ENCODE measurements at places on chromosomes 11 and 22.

DNA sequence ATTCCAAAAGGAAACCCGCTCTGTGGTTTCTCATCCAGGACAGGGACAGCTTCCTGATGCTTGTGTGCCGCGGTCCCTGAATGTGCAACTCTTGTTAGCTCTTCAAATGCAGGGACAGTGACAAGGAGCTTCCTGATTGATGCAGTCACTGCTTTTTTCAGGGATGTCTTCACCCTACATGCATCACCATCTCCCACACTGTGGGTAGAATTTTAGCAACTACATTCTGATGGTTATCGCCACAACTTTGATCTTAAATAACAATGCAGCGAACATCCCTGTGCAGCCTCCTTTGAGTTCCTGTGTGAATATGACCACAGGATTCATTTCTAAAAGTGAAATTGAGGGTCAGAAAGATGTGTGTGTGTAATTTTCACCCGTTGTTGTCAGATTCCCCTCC lies 115.0 kb downstream of the GGTLC2 start:
- no peaks in the 10 kb centered on the region for H3K36me3 ChIP-seq
- H3K4me3 ChIP-seq: no peak overlapping the region
- H3K4me1 ChIP-seq: no peaks in the 10 kb centered on the region
- no peak overlapping the region for H3K27ac ChIP-seq

DNA sequence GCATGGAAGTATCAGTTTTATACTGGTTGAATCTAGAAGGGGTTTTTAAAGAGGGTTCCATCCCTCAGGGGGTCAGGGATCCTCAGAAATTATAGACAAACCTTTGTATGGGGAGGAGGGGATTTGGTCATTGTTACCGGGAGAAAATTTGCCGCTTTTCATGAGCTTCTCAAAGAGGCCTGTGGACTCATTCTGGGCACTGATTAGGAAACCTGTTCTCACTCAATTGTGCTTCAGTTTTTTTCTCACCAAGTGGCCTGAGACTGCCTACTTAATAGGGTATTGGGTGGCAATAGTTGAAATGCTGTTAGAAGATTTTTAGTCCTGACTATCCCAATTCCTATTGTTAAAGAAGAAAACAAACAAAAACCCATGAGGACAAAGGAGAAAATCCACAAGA lies 14.0 kb downstream of the MPEG1 start:
- H3K27me3 ChIP-seq: no peaks in the 10 kb centered on the region
- peaks cover 6% of the 10 kb centered on the region for H3K36me3 ChIP-seq
- no peak overlapping the region for H3K4me3 ChIP-seq
- no peak overlapping the region for H3K27ac ChIP-seq
- peaks cover 40% of the 10 kb centered on the region for H3K4me1 ChIP-seq

DNA sequence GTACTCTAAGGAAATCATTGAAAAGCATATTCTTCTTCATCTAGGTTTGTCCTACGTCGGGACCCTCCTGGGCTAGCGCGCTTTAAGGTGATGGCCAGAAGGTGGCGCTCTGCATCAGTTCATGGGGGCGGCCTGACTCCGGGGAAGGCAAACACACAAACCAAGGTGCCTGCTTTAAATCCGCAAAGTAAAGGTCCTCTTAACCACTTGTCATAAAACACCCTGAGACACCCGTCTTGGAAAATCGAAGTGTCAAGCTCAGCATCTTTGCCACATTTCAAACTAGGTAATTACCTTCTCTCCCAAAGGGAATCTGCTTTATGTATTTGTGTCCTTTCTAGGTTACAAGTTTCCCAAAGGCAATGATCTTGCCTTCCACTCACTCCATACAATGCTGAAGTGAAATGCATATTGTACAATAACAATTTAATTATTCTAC lies 33.9 kb downstream of the LMO2 start:
- H3K4me1 ChIP-seq: no peaks in the 10 kb centered on the region
- DNase-seq: peak; percentile 20
- no peaks in the 10 kb centered on the region for H3K36me3 ChIP-seq
- no peak overlapping the region for H3K27ac ChIP-seq
- peaks cover 51% of the 10 kb centered on the region for H3K27me3 ChIP-seq

DNA sequence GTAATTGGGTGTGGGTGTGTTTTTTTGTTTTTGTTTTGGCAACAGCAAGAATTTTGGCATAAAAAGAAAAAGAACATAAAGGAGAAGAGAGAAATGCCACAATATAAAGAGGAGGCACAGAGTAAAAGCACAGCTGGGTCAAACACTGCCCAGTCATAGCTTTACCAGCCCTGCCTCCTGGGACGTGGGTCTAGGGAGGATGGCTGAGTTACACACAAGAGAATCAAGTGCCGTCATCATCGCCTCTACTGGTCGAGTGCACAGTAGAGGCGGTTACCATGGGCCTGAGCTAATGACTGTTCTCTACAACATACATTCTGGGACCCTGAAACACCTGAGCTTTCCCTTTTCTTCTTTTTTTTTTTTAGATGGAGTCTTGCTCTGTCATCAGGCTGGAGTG lies 87.6 kb upstream of the BID start:
- H3K4me3 ChIP-seq: no peak overlapping the region
- no peak for DNase-seq
- no peaks in the 10 kb centered on the region for H3K4me1 ChIP-seq
- peaks cover 5% of the 10 kb centered on the region for H3K36me3 ChIP-seq

DNA sequence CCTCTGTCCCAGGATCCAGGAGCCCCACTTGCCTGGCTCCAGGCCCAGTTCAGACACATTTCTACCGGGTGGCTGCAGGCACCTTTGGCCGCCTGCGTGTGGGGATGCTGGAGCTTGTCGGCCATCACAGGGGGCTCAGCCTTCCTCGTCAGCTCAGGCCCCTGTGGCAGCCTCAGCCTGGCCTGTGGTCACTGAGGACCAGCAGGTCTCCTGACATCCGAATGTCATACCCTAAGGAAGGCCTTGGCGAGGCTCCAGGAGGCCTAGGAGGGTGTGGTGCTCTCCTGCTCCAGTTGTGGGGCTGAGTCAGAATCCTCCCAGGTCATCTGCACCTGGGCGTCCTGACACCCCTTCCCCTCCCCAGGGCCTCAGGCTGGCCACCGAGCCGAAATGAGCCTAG lies 14.9 kb upstream of the SOX10 start:
- H3K27ac ChIP-seq: no peak overlapping the region
- peaks cover 17% of the 10 kb centered on the region for H3K27me3 ChIP-seq
- peaks cover 4% of the 10 kb centered on the region for H3K4me1 ChIP-seq
- H3K4me3 ChIP-seq: no peak overlapping the region

DNA sequence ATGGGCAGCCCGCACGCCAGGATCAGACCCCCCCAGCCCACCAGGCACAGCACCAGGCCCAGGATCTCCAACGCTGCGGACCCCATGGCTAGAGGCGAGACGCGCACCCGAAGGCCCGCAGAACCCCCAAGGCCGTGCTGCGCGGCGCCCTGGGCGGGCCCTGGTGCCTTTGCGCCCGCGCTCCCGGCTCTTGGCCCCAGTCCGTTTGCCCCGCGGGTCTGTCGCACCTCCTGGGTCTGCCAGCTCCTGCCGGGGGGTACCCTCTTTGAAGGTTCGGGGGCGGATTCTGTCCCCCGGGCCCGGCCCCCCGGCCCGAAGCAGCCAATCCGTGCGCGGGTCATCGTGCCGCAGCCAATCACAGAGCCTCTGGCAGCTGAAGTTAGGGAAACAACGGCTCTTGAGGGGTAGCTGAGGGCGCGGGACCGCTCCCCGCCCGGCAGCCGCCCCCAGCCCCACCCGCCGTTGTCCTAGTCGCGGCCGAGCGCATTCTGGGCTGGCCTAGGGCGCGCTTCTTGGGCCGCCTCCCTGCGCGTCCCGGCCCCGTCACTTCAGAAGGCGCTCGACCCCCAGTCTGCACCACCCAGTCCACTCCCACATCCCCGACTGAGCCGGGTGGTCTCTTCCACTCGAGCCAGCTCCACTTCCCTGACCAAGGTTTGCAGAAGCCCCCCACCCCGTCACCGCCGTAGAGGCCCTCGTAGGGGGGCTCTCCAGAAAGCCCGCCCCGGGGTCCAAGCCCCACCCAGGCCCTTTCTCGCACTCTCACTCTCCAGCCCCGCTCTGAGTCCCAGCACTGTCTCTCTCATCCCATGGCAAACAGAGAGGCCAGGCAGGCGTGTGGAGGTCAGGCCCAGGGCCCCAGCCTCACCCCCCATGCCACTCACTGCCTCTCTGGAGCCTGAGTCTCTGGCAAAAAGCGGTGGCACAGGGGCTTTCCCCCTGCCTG lies at the start of gene CLDN5:
Gene CLDN5 (minus strand): TSS at position 241 of the 946 bp plus-strand sequence. CDS start 155 bp downstream, at position 86.
- H3K4me1 ChIP-seq: peaks cover 13% of the 10 kb centered on the region
- H3K27me3 ChIP-seq: peaks cover 22% of the 10 kb centered on the region
- no peaks in the 10 kb centered on the region for H3K36me3 ChIP-seq
- no peak for DNase-seq
- peak within 1 kb of the TSS; percentile 61 for H3K4me3 ChIP-seq
- H3K27ac ChIP-seq: no peak within 1 kb of the TSS

DNA sequence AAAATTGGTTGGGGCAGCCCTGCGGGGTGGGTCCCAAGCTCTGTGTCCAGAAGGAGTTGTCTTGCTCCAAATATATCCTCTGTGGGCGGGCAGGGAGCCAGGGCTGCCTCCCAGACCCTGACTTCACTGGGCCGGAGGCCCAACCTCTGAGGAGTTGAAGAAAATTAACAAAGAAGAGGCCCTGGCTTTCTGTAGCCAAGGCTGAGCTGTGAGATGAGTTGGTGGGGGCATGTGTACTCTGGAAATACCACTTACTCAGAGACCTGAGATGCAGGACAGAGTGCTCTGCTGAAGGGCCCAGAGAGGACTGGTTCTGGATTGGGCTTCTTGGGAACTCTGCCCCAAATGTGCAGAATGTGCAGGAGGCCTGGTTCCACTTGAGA lies 96.3 kb downstream of the SWAP70 start:
- peak; percentile 87 for DNase-seq
- H3K4me1 ChIP-seq: peaks cover 86% of the 10 kb centered on the region
- peaks cover 6% of the 10 kb centered on the region for H3K27me3 ChIP-seq
- peaks cover 29% of the 10 kb centered on the region for H3K36me3 ChIP-seq

GRCh38 chr11:12485328-12485727 lies 108.0 kb downstream of the PARVA start:
- H3K4me1 ChIP-seq: peaks cover 18% of the 10 kb centered on the region
- no peak overlapping the region for H3K4me3 ChIP-seq
- peak; percentile 6 for DNase-seq
- H3K36me3 ChIP-seq: peaks cover 62% of the 10 kb centered on the region

DNA sequence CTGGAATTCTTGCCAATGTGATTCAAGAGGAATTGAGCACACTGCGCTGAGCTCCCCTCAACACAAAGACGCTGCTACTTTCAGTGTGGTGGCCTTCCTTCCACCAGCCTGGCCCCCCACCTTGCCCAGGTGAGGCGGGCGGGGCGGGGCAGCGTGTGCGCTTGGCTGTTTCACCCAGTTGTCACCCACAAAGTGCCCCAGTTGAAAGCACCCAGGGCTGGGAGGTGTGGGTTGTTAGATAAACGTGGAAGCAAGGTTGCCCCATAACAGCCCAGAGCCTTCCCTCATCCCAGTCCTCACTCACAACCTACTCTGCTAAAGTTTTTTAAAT lies 43.1 kb downstream of the CACNG2 start:
- H3K27me3 ChIP-seq: peaks cover 40% of the 10 kb centered on the region
- peaks cover 24% of the 10 kb centered on the region for H3K4me1 ChIP-seq
- peak overlapping the region; percentile 49 for H3K4me3 ChIP-seq
- no peaks in the 10 kb centered on the region for H3K36me3 ChIP-seq
- DNase-seq: no peak

DNA sequence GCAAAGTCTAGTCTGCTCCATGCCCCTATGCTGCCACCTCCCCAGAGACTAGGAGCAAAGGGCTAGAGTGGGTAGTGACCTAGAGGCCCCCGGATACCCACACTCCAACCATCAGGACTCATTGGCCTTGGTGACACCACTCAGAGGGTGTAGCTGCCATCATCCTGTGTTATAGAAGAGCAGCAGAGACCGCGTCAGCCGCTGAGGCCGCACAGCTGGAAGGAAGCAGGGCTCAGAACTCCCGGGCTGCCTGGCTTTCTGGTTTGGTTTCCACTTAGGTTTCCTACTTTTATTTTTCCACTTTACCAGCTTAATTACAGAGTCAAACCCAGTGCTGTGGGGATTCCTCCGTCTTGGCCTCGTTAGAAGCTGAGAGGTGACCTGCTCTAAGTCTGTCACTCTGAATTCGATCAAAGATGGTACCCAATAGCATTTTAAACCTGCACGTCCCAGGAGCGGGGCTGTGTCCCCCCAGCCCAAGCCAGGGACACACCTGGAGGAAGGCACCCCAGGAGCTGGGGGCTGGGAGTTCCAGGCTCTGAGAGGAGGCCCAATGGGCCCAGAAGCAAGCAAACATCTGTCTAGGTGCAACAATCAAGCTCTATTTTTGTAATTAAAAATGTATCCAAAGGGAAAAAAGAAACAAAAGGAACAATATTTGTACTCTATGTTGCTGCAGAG lies 2.1 kb upstream of the CDKN1C start:
- H3K27me3 ChIP-seq: peaks cover 13% of the 10 kb centered on the region
- H3K36me3 ChIP-seq: no peaks in the 10 kb centered on the region
- no peak overlapping the region for H3K4me3 ChIP-seq
- H3K4me1 ChIP-seq: peaks cover 7% of the 10 kb centered on the region
- no peak overlapping the region for H3K27ac ChIP-seq

- no peak overlapping the region for H3K27ac ChIP-seq
- no peaks in the 10 kb centered on the region for H3K36me3 ChIP-seq
- H3K4me1 ChIP-seq: no peaks in the 10 kb centered on the region
- no peak for DNase-seq
These were observed 14.6 kb downstream of the IL10RA start for GRCh38 chr11:118000850-118001228.

- H3K36me3 ChIP-seq: no peaks in the 10 kb centered on the region
- H3K4me3 ChIP-seq: no peak overlapping the region
- H3K27ac ChIP-seq: no peak overlapping the region
These were observed 704.1 kb upstream of the CCDC179 start for GRCh38 chr11:23564370-23564769.

DNA sequence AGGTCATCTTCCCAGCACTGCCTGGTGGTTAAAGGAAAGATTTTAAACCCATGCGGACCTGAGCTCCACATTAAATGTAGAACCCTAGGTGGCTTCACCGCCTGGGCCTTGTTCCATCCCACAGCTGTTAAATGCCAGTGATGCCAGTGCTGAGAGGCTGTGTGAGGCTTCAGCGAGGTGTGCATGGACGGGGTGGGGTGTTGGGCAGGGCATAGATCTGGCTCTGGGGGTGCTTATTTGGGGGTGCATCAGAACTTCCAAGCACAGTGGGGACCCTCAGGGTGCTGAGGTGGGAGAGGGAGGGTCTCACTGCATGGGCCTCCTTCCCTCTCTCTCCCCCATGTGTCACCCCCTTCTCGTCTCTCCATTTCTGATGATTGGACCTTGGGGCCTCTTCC lies 90.1 kb upstream of the B3GAT1 start:
- H3K36me3 ChIP-seq: peaks cover 15% of the 10 kb centered on the region
- no peaks in the 10 kb centered on the region for H3K4me1 ChIP-seq
- H3K27me3 ChIP-seq: no peaks in the 10 kb centered on the region

Data from HFFc6 (cell line).